Psoas muscle (tissue), 8 donors: ENCODE measurements at places on chromosomes 13 and 19.

- peak; percentile 83 for DNase-seq
Measured at GRCh38 chr19:47663911-47664771, 49.1 kb upstream of the EHD2 start.

GRCh38 chr19:47097396-47098201 is 16.0 kb downstream of the ZC3H4 start:
- peak; percentile 84 for DNase-seq

- no peak for DNase-seq
Measured at GRCh38 chr19:49766930-49767299, at the start of gene AP2A1. TSS of gene AP2A1 (plus strand) at chr19:49767001. CDS start at chr19:49767134, 133 bp downstream.

DNA sequence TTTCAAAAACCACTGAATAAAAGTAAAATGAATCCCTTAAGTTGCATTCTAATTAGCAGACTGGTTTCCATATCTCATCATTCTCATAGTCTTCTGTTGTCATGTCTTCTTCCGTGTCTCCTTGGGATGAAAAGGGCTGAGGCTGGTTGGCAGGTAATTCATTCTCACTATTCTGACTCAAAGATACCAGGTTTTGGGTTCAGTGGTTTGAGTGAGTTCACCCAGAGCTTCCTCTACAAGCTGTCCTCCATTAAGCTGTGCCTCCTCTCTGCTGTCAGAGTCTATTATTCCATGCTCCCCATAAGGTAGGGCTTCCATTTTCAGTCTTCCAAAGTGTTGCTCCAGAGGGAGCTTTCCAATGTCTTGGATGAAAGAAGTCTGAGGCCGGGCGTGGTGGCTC is 68.3 kb downstream of the FNDC3A start:
- DNase-seq = no peak

GRCh38 chr13:91725646-91726045 is 327.2 kb downstream of the GPC5 start:
- DNase-seq = no peak

DNA sequence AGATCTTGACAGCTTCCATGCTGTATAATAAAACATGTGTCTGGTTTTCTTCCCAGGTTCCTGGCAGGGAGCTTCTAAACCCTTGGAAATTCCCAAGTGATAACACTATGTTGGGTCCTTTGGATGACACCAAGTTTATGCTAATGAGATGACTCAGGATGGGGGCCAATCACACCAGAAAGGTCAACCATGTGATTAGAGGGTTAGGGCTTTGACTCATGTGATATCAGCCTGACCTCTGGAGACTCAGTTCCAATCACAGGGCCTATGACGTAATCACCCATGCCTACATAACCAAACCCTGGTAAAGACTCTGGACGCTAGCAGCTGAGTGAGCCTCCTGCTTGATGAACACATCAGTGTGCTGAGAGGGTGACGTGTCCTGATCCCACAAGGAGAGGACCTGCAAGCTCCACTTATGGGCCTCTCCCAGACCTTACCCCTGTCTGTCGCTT is 203.6 kb downstream of the DCLK1 start:
- no peak for DNase-seq

DNA sequence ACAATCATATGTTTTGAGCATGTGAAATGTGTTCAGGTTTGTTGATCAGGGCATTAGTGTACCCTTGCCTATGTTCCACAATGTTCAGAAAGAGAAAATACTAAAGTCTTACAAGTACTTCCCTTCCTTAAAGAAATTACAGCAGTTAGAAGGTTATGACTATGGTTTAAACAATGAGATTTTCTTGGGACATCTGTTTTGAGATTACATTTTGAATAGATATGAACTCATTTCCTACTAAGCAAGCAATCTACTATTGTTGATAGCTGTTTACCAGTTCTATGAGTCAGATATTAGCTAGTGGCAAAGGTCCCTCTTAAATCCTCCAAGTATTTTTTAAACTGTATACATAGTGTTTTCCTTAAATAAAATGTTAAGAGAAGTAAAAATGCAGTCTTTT is 241.3 kb downstream of the DACH1 start:
- DNase-seq = no peak

DNA sequence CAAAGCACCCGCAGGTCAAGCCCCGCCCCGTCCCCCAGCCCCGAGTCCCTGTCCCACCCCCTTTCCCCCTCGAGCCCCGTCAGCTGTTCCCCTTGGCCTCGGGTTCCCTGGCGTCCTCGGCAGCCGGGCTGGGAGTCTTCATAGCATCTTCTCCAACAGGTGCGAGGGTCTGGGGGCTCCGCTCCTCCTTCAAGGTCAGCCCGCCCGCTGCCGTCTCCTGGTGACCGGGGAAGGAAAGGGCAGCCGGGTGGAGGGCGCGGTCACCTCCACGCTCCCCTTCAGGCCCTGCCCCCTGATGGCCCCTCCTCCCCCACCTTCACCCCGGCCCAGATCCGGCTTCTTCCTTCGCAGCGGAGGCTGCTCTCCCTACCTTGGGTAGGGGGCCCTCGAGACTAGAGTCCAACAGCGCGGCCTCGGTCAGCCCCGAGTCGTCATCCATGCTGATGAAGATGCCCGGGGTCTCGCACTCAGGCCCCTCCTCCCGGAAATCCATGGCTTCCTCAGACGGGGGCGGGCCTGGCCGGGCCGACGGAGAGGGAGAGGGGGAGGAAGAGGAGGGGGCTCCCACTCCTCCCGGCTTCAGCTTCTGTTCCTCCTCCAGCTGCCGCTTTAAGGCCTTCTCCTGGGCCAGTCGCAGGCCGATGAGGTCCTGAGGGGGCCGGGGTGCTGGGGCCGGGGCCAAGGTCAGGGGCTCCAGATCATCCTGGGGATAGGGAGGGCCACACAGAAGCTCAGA is 541 bp upstream of the RSPH6A start:
- no peak for DNase-seq

DNA sequence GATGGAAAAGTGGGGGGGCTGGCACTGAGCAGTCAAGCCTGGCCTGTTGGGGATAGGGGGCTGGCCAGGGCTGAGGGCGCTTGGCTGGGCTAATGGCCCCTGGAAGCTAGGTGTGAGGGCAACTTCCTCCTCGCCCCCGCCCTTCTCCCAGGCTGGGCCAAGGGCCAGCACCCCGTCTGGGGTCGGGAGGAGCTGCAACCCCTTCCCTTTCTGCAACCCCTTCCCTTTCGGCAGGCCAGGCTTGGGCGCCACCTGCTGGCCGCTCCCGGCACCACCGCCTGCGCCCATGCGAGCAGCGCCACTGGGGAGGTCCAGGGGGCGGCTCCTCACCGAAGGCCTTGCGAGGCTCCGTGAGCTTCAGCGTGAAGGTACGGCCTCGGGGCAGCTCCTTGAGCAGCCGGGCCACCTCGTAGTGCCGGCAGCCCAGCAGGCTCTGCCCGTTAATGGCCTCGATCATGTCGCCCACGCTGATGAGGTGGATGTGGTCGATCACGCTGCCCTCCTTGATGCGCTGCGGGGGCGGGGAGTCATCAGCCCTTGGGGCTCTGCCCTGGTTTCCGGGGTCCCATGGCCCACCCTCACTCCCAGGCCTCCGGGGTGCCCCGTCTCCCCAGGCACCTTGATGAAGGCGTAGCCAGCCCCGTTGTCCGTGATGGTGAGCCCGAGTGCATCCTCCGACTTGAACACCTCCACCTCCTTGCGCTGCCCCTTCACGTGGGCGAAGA is 5.0 kb upstream of the PTGER1 start:
- DNase-seq = no peak

GRCh38 chr19:7924241-7924640 is 1.7 kb downstream of the CTXN1 start:
- DNase-seq = no peak

DNA sequence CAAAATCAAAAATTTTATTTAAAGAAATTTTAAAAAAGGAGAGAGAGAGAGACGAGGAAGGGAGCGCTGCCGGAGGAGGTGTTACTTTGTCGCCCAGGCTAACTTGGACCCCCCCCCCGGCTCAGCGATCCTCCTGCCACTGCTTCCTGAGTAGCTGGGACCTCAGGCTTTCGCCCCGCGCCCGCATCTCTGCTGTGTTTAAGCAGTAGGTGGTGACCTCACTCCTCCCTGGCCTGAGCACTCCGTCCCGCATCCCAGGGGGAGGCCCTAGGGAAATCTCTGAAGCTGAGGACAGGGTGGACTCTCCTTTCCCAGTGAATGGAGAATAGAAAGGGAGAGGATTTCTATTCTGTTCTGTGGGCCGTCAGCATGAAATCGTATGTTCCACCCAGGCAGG is 485 bp upstream of the ZNF845 start:
- DNase-seq = peak; percentile 66

DNA sequence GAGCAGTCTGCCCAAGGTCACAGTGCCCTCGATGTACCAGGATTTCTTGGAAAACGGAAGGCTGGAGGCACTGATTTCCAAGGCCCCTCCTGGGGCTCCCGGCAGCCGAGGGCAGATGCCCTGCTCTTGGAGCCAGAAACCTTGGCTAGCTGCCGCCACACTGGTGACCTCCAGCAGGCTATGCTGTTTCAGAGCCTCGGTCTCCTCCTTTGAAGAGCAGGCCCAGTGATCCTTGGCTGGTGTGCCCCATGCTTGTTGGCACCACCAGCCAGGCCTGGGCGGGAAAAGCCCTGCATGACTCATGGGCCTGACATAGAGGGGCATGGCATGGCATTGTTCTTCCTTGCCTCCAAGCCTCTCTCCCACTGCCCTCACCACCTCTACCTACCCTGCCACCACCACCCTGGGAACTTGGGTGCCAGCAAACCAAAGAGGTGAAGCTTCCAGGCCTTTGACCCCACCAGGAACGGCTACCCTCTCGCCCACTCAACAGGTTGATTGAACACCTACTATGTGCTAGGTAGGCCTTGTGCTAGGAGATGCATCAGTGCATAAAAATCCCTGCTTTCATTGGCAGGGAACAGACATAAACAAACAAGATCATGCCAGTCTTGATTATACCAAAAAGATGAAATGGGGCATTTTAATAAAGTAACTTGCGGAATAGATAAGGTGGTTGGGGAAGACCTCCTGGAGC is 1.6 kb upstream of the CLEC11A start:
- no peak for DNase-seq

DNA sequence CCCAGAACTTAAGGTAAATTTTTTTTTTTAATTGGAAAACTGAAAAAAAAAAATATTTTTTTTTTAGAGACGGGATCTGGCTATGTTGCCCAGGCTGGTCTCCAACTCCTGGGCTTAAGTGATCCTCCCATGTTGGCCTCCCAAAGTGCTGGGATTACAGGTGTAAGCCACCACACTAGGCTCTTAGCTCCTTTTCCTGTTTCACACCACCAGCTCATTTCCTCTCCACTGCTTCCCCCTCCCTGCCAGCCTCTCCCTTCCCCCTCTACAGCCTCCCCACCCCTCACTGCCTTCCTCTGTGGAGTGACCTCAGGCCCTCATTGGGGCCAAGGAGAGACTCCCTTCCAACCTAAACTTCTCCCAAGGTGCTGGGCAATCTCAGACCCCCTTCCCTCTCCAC is 4.2 kb upstream of the GIPR start:
- no peak for DNase-seq

DNA sequence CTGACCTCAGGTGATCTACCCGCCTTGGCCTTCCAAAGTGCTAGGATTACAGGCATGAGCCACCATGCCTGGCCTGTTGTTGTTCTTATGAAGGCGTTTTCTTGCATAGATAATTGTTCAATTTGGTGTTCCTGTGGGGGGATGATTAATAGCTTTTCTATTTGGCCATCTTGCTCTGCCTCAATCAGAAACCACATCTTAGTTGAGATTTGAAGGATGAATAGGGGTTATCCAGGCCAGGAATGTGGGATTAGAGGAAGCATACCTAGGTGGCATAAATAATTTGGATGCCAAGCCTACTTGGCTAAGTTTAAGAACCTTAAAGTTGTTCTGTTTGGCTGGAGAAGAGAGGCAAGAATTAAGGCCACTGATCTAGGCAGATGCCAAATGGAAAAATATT is 44.4 kb downstream of the CCNA1 start:
- no peak for DNase-seq

DNA sequence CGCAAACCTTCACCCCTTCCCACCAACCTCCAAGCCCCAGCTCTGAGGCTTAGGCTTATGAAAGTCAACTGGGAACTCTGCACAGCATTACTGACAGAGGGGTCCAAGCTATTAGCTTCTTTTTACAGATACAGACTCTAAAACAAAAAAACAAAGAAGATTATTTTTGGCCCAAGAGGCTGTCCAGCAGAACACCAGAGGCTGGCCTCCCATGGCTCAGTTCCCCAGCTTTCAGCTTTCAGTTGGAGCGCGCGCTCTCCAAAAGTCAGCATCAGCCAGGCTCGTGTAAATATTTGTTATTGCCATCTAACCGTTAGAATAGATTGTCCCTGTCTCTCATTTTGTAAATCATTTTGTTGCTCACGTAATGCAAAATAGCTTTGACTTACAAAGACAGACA is 58.4 kb downstream of the ZIC5 start:
- DNase-seq = no peak

GRCh38 chr13:41668130-41668757 is 210.9 kb downstream of the RGCC start:
- DNase-seq = peak; percentile 18

- no peak for DNase-seq
Measured at GRCh38 chr19:54287456-54287855, 6.5 kb upstream of the LILRB2 start.

GRCh38 chr13:66576381-66576780 is 653.8 kb downstream of the PCDH9 start:
- no peak for DNase-seq

GRCh38 chr19:2039089-2039958 is 11.7 kb downstream of the MKNK2 start:
- peak; percentile 78 for DNase-seq

GRCh38 chr13:51041126-51041525 is 69.9 kb downstream of the C13orf42 start:
- DNase-seq = no peak

DNA sequence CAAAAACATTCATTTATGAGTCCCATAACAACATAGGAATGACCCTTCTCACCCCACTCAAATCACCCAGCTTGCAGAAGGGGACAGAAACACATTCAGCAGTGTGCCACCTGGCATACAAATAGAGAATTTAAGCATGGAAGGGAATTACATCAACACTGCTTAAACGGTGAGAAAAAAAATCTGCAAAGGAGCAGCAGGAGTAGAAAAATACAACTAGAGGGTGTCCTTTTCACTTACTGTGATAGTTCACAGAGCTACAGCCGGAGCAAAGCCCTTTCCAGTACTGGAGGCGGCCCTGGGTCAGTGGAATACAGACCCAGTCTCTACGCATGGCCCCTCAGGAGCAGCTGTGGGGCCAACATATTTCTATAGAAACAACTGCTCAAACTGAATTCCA is 764.3 kb upstream of the ARGLU1 start:
- no peak for DNase-seq

- peak; percentile 67 for DNase-seq
Measured at GRCh38 chr19:56765137-56765536, 75.4 kb downstream of the PEG3 start.

- DNase-seq = no peak
Measured at GRCh38 chr19:4370418-4371041, 27.2 kb downstream of the MPND start.

- DNase-seq = no peak
Measured at GRCh38 chr13:113577881-113578435, 6.6 kb upstream of the TFDP1 start.

GRCh38 chr13:22194106-22194805 is 523.4 kb downstream of the FGF9 start:
- no peak for DNase-seq
